ENCODE measurements at places on chromosomes 6 and 20.

DNA sequence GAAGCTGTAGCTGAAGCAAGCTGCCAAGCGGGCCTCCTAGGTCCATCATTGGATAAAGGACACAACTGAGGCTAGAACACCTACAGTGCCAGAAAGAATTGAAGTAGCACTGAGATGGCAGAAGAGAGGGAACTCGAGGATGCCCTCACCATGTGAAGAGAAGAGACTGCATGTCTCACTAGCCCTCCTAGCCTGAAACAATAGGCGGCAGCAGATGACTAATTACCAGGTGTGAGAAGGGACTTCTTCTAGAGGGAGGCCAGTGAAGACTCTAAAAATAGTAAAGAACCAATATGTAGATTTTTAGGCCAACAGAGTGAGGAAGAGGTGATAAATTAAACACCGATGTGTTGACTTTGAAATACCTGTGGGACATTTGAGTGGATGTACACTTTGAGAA is 50.3 kb downstream of the LGSN start:
- DNase-seq: no peak

GRCh38 chr20:24100370-24101011 is 111.9 kb upstream of the GGTLC1 start:
- DNase-seq: peak; percentile 58

GRCh38 chr20:19934792-19935491 is 82.2 kb upstream of the NAA20 start:
- peak; percentile 45 for DNase-seq

- no peak for DNase-seq
These were observed at the start of gene GABRR1 for GRCh38 chr6:89217299-89217910. GABRR1 (minus strand) TSS chr6:89217358; CDS start chr6:89217322, 36 bp downstream.

DNA sequence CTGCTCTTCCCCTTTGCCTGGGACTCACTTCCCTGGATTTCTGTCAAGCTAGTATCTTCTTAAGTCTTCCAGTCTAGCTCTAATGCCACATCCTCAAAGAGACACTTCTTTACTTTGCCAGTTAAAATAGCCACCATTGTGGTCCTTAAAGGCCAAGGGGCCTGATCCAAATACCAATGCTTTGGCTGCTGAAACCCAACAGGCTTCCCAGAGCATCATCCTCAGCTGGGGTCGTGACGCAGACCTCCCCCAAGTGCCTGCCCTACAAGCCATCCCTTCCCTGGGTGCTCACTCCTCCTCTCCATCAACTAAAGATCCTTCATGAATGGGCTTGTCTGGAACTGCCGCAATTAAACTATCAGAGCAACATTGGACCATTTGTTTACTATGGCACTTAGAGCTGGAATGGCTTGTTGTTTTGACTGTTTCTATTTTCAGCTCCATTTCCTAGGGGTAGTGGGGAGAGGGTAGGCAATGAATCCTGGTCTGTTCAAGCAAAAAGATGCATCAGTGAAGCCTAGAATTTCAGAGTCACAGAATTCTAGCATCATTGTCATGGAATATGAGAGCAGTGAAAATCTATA is 79.6 kb upstream of the SIRPA start:
- no peak for DNase-seq

GRCh38 chr6:7621761-7622160 is 31.8 kb downstream of the SNRNP48 start:
- DNase-seq: no peak

GRCh38 chr20:33685328-33686099 is 671 bp downstream of the E2F1 start:
- peak; percentile 30 for DNase-seq

DNA sequence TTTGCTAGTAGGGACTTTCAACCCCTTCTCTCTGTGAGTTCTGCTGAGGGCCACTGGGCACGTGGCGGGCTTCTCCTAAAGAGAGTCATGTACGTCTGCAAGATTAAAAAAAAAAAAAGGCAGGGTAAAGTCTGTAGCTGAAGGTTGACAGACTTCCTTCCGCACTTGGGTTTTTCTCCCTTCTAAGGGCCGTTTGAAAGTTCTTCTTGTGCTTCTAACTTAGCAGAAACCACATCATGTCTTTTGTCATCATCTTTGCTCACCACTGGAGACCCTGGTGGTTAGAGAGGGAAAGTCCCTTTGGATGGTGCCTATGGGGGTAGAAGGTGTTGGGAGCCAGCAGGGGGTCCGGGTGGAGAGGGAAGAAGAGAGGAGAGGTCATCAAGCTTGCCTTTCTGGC is 31.4 kb downstream of the PRDM1 start:
- DNase-seq: peak; percentile 87

DNA sequence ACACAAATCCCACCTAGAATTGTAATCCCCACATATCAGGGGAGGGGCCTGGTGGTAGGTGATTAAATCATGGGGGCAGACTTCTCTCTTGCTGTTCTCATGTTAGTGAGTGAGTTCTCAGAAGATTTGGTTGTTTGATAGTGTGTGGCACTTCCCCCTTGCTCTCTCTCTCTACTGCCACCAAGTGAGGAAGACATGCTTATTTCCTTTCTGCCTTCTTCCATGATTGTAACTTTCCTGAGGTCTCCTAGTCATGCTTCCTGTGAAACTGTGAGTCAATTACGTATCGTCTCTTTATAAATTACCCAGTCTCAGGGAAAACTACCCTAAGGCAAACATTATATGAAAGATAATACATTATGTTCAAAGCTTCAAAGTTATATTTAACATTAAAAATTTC is 1297.5 kb upstream of the CITED2 start:
- DNase-seq: no peak

DNA sequence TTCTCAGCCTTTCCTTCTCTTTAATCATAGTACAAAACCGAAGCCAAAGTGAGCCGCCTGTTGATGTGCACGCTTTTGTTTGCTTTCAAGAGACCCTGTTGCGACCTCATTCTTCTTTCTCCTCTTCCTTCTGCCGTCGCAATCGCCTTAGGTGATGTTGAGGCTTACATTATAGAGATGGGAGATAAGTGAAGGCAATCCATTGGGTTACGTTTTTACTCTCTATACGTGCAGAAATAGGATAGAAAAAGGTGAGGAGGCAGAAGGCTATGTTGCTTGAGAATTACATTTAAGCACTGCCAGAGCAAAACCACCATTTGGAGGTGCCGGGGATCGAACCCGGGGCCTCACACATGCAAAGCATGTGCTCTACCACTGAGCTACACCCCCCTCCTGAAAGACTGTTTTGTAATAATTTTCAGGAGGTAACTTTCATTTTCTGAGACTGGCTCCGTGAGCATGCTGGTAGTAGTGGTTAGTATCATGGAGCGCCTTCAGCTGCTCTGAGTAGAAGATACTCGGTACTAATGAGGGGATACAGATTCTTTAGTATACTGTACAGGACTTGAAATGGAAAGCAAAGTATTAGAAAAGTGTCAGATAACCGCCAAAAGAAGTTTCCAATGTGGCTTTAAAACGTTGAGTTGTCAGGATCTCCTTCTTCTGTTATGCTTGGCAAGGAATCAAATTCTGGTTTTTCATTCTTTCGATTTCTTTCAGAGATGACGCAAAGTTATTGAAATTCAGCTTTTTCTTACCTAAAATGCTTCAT is 165.6 kb downstream of the TRIM27 start:
- DNase-seq: no peak

GRCh38 chr6:138959521-138959920 is 28.5 kb downstream of the REPS1 start:
- no peak for DNase-seq

GRCh38 chr6:87815449-87815848 is 113.4 kb upstream of the AKIRIN2 start:
- no peak for DNase-seq

GRCh38 chr20:17845701-17846475 is 122.7 kb downstream of the SNX5 start:
- no peak for DNase-seq

DNA sequence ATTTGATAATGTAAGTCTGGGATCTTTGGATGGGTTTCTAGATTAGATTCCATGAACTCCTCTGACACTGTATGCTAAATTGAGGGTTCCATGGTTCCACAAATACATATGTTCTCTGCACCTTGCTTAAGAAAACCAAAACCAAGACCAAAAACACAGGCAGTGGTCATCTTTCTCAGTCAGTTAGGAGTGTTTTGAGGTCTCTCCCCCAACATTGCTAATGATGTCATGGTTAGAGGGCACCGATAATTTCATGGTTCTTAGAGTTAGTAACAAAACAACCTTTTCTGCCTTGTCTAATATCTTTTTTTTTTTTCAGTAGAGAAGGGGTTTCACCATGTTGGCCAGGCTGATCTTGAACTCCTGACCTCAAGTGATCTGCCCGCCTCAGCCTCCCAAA is 44.5 kb downstream of the ARID1B start:
- DNase-seq: no peak

DNA sequence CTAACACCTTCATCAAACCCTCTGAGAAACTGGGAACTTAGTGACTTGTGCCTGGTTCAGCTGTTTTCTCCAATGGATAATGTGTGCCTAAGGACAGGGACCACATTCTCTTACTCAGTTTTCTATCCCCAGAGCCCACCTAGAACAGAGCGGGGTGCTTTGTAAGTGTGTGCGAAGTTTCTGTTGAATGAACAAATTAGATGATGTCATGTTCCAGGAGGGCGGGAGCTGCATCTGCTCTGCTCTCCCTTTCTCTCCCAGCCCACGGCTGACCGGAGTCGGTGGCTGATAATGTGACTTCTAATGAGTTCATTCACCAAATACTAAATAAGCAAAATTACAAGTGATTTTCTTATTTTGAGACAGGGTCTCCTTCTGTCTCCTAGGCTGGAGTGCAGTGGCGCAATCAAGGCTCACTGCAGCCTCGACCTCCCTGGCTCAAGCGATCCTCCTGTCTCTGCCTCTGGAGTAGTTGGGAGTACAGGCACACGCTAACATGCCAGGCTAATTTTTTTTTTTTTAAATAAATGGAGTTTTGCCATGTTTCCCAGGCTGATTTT is 60.7 kb upstream of the FNDC1 start:
- no peak for DNase-seq

- DNase-seq: no peak
These were observed 10.4 kb downstream of the ASIP start for GRCh38 chr20:34251619-34252018.

DNA sequence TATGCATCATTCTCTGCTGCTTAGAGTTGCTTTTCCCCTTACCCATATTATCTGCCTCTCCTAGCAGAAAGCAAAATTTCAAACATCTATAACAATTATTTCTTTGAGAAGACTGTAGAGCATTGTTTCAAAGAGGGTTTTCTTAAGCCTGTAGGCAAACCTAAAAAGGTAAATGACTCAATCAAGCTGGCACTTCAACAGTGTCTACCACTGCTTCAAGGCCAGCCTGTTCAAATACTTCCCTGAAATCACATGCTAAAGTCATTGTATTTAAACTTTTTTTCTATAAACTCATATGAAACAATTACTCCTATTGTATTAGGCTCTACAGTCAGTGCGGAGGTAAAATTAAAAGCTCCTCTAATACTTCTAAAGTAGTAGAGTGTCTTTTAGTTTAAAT is 87.1 kb downstream of the OGFRL1 start:
- DNase-seq: no peak

DNA sequence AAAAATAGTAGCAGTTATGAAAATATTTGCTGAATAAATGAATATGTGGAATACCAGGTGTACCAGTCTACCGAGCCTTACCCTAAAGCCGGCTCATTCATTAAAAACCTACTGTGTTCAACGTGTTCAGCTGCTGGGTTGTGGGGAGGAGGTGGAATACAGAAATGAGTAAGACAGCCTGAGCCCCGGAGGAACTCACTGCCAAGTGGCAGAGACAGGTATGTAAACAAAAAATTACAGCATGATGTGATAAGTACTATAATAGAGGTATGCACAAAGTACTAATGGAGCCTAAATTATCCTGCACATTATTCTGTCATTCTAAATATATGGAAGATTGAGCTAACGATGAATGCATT is 6.8 kb upstream of the ADTRP start:
- peak; percentile 18 for DNase-seq

DNA sequence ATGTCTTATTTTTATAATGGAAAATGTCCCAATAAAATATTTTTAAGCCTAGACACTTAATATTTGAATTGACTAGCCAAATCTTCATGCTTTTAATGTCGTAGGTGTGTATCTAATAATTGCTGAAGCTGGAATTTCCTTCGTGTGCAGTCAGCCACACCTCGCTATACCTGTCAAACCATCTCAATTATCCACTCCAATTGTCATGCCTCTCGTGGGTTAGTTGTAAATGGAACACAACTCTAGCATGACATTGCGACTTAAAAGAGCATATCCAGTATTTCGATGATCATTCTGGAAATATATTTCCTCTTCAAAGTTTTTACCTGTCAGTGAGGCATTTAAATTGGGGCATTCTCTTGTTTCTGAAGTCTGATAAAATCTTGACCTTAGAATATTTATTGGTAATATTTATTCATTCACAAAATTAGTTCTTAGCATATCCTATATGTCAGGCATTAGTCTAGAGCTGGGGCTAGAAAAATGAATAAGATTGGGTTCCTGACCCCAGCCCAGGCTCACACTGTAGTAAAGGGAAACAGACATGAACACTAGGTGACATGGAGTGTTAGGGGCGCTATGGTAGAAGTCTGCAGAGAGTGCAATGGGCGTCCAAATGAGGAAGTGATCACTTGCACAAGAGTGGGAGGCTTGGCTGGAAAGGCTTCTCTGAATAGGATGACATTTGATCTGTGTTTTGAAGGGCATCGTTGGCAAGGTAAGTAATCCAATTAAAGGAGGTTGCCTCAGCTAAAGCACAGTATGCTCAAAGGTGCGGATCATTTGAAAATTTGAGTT is 11.0 kb upstream of the CFAP206 start:
- no peak for DNase-seq

DNA sequence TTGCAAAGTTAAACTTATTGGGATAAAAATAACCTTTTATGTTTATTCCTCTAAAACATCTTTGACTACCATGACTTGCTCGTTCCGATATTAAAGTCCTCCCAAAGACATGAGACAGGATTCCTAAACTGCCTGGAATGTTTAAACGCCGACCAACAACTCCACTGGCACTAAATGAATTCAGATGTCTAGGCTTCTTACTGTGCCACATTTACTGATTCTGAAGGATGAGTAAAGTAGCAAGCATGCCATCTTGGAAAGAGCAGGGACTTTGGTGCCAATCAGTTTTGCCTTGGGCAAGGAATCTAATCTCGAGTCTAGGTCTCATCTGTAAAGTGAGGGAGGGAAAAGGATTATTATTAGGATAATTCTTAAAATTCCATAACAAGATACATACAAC is 25.3 kb downstream of the MBOAT1 start:
- no peak for DNase-seq

GRCh38 chr6:156773935-156774852 is 3.0 kb upstream of the ARID1B start:
- no peak for DNase-seq

DNA sequence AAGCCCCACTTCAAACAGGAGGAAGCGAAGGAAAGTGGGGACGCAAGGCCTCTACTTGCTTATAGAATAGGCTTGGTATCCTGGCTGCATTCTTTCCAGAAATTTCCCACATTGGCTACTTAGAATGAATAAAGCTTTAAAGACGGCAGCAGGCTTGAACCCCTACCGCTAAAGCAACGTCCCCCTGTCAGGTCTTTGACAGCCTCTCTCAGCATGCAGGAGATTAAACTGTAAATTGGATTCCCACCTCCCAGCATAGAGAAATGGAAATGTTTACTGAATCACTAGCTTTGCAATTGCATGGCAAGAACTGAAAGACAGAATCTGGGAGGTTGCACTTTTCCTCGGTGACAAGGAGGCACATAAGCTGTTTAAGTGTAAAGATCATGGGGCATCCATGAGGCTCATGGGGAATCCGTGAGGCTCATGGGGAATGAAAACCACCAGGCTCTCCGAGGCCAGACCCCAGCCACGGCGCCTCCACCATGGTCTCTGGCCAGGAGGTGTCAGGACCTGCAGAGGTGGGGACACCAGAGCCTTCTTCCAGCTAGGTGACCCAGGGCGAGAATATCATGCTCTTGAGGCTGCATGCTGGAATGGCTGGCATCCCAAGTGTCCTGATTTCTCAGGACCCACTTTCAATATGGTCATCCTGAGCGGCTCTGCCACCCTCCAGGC is 10.3 kb downstream of the LEMD2 start:
- no peak for DNase-seq

Data from CD4-positive, alpha-beta T cell treated with Interferon alpha-2 for 1 hour (primary cell).